ENCODE measurements at places on chromosomes 1 and 21.
A peak's percentile ranks its signal among the peaks of the same experiment; 100 is the strongest.

DNA sequence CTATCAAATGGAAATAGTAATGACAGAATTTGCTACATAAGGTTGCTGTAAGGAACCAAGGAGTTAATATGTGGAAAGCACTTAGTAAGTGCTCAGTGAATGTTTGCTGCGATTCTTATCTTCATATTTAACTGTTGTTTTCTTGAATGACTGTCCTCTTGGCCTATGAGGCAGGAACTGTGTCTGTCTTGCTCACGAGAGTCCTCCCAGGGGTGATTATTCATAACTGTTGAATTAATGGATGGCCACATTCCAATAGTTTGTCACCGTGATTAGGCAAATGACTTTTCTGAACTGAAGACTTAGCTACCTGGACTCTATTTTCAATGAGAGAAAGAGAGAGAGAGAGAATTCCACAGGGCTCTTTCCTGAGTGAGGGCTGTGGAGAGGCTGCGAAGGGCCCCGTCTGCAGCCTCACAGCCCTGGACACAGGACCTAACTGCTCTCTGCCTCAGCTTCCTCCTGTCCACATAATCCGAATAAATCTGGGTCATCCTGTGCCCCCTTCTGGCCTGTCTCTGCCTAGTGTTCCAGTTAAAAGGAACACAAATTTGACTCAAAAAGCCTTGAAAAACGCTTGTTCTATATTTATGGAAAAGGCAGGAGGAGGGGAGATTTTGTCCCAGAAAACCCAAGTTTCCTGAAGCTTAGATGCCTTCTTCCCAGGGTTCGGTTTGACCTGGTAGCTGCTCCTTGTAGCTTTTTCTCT lies 8.5 kb downstream of the EDN2 start:
- no peak for DNase-seq

DNA sequence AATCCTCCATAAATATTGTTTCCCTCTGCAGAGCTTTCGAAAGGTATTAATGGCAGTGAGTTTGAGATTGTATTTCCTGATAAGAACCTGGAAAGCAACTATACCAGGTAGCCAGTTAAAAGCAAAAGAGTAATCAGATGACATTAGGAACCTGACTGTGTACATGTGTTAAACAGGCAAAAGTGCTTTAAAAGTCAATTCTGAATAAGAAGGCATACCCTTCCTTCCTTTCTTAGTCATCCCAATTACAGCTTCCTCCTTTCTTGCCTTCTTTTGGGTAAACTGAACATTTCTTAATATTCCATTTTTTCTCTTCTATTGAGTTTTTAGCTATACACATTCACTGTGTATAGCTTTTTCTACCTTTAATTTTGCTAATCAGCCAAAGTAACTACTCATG lies 144.7 kb downstream of the ZNF281 start:
- no peak for DNase-seq

- DNase-seq: no peak
Measured at GRCh38 chr21:41865002-41865777, 14.0 kb downstream of the PRDM15 start.

DNA sequence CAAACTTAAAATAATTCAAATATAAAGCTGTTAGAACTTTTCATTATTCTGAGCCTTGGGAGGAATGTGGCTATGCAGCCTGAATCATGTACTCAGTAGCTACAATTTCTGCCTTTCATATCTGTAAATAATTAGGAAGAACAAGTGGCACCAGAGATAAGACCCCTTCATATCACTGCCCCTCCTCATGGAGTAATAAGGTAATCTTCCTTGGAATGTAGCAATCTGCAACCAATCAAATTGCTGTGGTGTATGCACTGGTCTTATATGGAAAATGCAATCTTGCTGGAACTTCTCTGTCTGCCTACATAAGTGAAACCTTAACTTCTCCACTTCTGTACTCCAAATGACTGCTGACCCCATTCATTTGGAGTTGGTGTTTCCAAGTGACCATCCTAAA lies 104.4 kb upstream of the VANGL1 start:
- no peak for DNase-seq

DNA sequence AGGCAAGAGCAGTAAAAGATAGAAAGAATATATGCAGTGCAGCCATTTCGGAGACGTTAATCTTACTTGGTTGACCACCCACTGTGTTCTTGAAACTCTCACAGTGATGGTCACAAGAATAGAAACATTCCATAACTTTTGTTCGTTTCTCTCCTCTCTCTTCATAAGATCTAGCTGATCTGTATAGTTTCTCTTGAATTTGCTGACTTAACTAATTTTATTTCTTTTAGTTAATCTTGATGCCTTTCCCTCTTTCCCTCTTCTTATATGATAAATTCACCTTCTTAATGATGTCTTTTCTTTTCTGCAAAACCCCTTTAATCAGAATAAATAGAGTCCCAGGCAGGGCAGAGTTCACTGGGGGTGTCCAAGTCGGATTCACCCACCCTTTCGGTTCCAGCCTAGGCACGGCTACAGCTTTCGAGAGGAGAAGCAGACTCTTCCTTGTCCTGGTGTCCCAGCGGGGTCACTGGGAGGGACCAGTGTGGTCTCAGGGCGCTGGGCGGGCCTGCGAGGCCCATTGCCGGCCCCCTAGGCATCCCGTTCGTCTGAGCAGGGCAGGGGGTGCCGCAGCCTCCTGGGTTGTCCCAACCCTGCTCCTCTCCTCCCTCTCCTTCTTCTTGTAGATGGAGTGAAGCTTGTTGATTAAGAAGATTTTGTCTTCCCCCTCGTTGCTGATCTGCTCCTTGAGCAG lies 39.8 kb downstream of the ZNF691 start:
- no peak for DNase-seq

GRCh38 chr1:5885471-5886139 lies 106.6 kb downstream of the NPHP4 start:
- DNase-seq: no peak

DNA sequence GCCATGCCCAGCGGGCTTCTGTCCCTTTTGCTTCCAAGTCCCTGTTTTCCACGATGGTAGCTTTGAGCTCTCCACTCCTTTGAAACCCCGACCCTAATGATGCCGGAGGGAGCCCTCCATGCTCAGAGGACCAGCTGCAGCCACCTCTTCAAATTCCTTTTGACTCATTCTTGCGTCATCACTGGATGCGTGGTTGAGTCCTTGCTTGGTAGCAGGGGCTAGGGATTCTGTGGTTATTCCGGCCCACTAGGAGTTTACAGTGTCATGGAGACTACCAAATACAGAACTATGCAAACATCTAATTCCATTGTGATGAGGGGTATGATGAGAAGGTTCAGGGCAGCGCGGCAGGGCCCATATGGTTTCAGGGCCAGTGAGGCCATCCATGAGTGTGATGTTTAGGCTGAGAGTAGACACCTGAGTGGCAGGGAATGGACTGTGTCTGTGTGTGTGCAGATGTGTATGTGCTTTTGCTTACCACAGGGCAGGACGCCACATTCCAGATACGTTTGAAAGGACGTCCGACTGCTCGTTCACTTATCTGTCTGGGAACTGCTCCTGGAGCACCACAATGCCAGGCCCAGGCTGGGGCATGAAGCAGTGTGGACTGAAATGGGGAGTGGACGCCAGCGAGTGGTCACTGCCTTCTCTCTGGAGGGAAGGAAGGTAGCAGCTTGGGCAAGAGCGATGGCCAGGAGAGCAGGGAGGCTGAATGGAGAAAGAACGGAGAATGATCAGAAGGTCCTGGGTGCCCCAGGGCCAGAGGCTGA lies 30.4 kb upstream of the ZBTB21 start:
- no peak for DNase-seq

GRCh38 chr1:19205845-19206244 lies 4.2 kb downstream of the UBR4 start:
- DNase-seq: no peak

- no peak for DNase-seq
Measured at GRCh38 chr1:71823708-71824305, 458.5 kb downstream of the NEGR1 start.

- DNase-seq: no peak
Measured at GRCh38 chr1:9004031-9004699, 22.1 kb downstream of the SLC2A7 start.

DNA sequence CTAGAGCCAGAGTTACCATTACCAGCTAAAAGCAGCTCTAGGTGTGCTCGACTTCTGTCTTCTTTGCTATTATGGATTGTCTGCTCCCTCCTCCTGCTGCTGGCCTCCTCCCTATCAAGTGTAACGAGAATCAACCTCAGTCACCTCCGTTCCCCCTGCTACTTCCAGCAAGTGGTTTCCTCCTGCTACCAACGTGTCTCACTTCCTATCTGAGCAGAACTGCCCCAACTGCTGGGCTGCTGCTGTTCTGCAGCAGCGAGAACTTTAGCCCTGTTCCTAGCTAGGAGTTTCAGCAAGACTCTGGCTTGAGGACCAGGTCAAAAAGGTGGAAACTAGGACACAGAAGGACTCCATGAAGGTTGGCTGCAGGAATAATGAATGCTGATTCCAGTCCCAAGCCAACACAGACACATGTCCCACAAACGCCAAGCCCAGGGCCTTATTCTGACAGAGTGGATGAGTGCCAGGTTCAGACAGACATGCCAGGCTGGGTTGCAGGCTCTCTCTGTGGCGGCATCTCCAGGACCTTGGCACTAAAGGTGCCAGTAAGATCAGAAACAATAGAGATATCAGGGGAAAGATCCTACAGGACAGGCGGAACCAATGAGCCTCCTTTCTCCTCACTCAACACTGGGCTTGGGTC lies 46.9 kb downstream of the CD34 start:
- DNase-seq: peak; percentile 24

DNA sequence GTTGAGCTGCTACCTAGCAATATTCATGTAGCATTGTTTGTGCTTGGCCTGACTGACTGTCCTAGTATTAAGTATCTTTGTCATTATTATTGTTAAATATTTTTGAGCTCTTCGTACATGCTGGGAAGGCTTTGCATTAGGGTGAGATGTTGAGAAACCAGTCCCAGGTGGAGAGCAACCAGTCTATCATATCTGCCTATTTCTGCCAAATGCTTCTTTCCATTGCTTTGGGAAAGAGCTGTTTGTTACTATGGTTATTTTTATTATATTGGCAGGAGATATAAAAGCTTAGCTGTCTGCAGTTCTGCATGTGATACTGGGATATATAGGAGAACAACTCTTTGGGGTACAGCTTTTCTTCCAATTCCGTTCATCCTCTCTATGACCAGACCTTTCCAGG lies 85.1 kb downstream of the CLDN17 start:
- DNase-seq: no peak

DNA sequence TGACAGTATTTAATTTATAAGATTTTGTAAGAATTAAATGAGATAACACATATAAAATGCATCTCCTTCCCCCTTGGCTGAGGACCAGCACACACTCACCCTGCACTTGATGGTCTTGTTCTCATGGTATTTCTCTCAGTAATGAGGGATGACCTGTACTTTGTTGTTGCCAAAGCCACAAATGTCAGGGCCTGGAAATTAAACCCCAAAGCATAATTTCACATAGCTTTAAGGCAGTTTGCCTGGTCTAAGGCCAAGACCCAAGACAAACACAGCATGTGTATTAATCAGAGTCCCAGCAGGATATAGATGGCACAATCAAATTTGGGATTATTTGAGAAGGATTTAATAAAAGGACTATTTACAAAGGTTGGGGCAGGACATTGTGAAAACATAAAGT lies 48.6 kb upstream of the EPS15 start:
- no peak for DNase-seq

DNA sequence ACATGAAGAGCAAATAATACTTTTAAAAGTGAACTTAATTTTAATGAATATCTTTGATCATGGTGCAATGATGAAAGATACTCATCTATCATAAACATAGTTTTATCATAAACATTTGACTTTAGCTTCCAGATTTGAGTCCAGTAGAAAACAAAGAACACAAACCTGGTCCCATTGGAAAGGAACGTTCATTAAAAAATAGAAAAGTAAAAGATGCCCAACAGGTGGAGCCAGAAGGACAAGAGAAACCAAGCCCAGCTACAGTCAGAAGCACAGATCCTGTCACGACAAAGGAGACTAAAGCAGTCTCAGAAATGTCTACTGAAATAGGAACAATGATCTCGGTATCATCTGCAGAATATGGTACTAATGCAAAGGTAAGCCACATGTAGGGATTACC lies 55.6 kb upstream of the MYOCOS start:
- DNase-seq: no peak

GRCh38 chr1:20660847-20661206 lies 342 bp downstream of the DDOST start:
- DNase-seq: no peak

GRCh38 chr21:33427051-33427450 lies 23.8 kb downstream of the IFNGR2 start:
- no peak for DNase-seq

DNA sequence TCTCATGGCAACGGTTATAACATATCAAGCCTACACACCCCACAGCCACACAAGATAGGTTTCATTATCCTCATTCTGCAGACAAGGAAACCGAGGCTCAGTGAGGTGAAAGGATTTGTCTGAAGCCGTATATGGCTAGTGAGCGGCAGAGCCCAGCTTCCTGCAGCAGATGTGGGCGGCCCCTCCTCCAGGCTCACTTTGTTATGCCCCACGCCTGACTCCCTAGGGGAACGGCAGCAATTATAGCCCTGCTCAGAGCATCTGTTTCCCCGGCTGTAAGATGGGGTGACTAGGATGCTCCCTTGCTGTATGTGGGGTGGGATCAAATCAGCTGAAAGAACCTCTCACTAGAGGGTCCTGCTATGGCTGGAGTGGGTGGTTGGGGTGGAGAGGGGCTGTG lies 22.1 kb downstream of the GRHL3 start:
- DNase-seq: no peak

DNA sequence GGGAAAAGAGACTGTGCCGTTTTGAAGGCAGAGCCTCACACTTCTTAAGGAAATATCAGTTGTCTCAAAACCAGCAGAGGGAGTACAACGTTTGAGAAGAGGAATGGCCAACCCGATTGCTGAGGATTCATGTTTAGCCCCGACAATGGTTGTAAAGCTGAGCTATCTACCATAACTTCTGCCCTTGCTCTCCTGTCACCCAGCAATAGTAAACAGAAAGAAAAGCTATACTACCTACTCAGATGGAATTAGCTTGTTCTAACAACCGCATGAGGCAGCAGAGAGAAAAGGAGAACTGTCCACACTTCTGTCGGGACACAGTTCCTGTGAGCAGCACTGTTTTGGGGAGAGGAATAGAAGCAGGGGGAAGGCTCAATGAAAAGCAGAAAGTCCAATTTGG lies 91.2 kb downstream of the SLC45A1 start:
- DNase-seq: no peak

- DNase-seq: no peak
Measured at GRCh38 chr21:46207006-46207919, 21.3 kb downstream of the LSS start.

DNA sequence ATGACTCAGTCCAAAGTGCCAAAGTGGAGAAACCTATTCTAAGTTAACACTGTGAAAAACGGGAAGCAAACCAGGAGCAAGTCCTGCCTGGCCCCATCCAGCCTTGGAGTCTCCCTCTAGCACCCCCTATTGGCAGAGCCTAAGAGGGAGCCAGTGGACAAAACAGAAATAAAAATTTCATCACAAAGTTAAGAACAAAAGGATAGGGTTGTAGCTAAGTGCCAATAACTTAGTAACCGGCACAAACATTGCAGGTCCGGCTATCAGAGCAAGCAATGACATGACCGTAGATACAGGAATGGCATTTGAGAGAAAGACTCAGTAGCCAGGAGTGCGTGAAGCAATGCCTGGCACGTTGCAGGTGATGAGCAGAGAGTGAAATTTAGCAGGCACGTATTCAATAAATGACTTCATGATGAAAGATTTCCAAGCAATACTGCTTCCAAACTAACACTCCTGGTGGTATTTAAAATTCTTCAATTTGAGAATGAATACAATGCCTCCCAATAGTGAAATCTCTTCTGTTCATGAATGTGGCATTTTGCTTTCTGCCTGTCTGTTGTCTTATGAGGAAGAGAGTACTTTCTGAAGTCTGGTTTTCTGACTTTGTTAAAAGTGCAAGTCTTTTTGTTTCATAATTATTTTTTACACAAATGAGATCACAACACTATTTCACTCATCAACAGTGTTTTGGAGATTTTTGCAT lies 391.0 kb downstream of the OMA1 start:
- DNase-seq: no peak
